ENCODE measurements at places on chromosomes 13 and 19.

GRCh38 chr13:83829810-83830209 lies 52.5 kb downstream of the SLITRK1 start:
- DNase-seq: no peak

DNA sequence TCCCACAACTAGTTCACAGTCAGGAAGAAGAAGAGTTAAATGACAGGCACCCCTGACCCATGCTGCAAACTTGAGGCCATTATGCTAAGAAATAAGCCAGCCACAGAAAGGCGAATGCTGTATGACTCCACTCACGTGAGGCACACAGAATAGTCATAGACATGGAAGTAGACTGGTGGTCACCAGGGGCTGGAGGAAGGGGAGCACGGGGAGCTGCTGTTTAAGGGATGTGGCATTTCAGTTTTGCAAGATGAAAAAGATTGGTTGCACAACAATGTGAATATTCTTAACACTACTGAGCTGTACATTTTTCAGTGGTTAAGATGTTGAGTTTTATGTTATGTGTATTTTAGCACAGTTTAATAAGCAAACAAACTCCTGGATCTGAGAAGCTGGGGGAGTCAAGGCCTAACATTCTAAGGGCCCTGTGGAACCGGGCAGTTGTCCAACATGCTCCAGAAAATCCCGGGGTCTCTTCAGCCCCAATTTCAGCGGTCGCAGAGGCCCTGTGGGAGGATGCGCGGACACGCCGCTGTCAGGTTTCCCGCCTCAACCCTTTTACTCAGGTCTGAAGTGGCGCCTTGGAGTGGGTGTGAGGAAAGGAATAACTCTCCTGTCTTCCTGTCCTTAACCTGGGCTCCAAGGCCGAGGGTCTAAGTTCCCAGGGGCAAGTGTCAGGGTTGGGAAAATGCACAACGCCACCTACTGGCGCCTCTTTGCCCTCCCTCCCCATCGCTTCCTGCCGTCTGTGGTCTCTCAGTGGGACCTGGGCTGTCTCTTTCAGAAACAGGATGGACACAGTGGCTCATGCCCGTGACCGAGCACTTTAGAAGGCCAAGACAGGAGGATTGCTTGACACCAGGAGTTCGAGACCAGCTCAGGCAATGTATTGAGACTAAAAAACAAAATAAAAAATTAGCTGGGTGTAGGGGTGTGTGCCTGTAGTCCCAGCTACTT lies 4.4 kb upstream of the TMEM272 start:
- no peak for DNase-seq

DNA sequence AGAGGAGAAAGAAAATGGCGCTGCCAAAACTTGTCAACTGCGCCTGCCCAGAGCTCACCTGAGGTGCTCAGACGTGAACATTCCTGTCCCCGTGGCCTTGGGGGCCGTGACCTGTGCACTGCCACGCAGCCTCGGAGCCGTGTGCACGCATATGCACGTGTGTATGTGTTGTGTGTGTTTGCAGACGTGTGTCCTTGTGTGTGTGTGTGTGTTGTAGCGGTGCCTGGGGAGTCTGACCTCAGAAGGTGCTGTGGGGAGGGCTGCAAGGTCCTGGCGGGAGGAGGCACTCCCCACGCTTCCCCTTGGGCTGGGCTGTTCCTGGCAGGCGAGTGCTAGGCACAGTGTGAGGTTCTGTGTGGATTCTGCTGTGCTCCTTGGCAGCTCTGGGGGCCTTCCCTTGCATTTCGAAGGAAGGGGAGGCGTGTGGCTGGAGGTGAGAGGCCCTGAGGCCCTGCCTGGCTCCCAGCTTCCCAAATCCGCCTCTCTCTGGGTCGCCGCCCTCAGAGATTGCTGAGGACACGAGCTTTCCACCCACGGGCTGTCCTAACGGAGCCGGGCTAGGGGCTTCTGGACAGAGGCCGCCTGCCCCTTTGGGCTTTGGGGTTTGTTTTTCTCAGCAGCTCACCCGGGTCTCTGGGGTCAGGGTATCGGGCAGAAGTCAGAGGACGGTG lies 4.5 kb downstream of the BSG start:
- DNase-seq: no peak

DNA sequence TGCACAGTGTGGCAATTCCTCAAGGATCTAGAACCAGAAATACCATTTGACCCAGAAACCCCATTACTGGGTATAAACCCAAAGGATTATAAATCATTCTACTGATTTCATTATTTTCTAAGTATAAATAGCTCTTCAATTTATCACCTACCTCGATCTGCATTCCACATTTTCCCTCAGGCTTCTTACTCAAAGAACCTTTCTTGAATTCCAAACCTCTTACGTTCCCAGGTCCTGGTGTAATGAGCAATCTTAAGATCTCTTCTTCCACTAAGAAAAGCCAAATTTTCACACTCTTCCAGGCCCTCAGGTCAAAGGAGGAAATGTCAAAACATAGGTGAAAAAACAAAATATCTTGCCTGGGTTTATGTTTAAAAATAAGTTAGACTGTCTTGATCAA lies 237.3 kb upstream of the GPC6 start:
- no peak for DNase-seq

DNA sequence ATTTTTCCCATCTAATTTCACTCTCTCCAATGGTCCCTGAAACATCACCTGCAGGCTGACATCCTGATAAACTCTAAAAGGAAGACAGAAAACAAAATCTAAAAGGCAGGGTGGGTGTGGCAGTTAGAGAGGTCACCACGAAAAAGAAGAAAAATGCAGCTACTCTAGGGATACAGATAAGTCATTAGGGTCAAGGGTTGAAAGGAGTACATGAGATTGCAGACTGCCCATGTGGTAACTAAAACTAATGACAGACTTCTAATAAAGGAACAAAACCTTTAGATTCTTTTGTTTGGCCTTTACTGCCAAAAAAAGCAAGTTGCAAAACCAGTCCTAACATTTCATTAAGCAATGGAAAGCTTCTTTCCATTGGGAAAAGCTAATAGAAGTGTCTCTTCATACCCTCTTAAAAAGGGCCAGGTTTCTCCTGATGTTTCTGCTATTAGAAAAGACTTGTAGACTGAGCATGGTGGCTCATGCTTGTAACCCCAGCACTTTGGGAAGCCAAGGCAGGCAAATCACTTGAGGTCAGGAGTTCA lies 31.0 kb downstream of the THSD1 start:
- no peak for DNase-seq

DNA sequence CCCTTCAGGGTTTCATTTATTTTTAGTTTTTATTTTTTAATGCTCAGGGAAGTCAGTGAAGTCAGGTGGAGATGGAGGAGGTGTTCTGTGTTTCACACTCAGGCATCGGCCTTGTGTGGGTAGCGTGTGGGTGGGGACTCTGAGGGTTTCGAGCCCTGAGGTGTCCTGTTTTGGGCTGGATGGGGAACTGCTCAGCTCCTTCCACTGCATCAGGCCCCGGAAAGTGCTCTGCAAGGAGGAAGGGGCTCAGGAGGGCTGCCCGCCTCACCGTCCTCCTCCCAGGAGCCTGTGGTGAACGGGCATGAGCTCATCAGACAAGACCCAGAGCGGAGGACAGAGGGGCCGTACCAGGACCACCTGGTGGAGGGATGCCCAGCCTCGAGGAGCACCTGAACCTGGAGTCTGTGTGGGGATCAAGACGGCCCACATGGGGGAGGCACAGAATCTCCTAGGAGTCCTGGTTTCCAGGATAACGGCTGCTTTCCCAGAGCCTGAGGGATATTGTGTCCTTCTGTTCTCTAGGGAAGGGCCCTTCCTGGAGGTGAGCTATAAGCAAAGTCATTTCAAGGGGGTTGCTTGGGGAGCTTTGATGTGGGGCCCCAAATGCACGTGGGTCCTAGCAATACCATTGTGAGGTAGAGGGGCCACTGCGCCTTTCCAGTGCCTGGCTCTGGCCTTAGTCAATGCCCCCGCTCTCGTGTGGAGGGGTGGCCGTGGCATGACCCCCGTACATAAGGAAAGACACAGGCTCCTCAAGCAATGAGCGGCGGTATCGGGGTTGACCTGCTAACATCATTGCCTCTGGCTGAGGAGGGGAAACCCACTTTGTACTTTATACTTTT lies 13.5 kb upstream of the GAS6 start:
- DNase-seq: no peak
